ENCODE measurements at places on chromosomes 13 and 19.

DNA sequence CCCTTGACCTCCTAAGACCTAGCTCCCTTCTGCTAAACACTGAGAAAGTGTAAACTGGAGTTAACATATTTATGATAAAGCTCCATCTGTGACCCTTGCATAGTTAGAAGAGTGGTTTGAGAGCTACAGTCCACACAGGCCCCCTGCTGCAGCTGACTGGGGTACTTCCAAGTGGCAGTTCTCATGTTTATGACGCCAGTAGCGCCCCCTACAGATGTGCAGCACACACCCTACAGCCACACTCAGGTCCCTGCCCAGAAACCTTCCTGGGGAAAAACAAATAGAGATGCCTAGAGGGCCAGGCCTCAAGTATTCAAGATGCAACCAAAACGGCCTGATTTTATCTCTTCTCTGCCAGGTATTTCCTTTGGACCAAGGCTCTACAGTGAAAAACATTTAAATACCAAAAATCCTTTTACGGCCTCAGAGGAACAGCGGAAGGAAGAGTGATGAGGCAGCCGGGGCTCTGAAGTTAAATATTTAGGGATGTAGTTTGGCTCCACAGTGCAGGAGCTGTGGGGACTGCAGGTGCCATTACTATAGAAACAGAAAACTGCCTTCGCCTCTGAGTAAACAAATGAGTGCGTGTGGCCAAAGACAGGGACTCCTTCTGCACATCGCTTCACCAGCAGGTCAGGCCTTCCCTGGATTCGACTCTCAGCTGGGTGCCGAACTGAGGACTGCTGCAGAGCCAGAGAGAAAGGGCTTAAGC lies 553.1 kb downstream of the EFNB2 start:
- no peak for DNase-seq

DNA sequence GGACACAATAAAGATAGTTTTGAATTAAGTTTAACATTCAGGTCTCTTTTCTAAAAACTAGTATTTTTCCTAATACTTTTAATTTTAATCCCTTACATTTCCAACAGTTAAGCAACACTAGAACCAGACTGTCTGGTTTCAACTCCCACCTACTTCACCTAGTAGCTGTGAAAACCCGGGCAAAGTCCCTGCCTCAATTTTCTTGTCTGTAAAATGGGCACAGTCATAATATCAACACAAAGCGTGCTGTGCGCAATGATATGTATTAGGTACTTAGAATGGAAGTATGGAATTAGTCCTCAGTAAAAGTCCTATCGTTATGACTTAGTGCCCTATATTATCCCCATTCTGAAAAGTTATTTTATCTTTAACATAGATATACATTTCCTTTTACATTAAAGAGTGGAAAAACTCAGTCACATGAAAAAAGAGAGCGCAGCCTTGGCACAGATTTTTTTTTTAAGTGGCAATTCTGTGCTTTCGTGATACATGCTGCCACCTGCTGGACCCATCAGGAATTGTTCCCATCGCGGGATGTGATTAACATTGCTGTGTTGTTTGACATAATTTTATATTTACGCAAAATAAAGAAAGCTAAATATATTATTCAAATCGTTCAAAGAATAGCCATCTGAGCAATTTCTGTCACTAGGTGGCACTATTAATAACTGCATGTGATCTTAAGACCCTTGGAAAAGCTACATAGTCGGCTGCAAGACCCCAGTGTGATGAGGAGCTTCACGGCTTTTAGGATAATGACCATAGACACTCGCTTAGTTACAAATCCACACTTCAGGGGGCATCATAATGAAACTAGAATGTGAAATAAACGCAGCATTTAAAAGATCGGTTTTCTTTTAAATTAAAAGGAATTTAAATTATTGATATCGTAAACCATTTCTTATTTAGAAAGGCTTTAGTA lies 59.9 kb downstream of the LIG4 start:
- no peak for DNase-seq

- no peak for DNase-seq
These were observed 3.5 kb upstream of the LILRB4 start for GRCh38 chr19:54659300-54659699.

- DNase-seq = no peak
These were observed 30.4 kb upstream of the PCDH8 start for GRCh38 chr13:52878831-52879230.

- DNase-seq = no peak
These were observed 1.5 kb downstream of the WASF3 start for GRCh38 chr13:26558987-26559386.

- DNase-seq = no peak
These were observed 16.8 kb upstream of the FFAR2 start for GRCh38 chr19:35431145-35431807.

GRCh38 chr13:80214521-80214991 lies 126.4 kb downstream of the SPRY2 start:
- no peak for DNase-seq

DNA sequence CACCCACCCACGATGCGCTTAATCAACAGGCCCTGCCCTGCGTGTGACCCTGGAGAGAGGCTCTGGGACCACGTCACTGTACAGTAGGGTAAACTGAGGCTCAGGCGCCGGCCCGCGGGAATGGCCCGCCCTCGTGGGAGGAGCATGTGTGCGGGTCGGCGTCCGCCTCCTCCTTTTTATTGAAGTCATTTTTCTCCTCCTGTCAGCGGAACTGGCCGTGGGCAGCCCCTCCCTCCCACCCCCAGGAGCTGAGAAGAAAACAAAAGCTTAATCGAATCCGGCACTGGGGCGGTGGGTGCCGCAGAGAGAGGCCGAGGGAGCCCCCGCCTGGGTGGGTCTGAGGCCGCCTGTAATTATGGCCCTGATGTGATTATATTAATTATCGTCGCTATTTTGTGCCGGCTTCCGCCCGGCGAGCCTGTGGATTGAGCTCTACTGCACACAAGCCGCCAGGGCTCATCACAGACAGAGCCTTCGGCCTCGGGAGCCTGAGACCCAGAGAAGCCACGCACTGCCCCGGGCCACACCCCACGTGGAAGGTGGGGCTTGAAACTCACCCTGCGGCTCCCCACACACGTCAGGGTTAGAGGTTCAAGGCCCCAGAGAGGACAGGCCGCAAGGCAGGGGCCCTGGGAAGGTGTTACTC lies 7.0 kb downstream of the C2CD4C start:
- no peak for DNase-seq

All from HuH-7.5 (cell line).